ENCODE measurements at places on chromosomes 16 and 17.

- no peak for DNase-seq
Measured at GRCh38 chr16:1135459-1135825, 17.5 kb upstream of the CACNA1H start.

- no peak for DNase-seq
Measured at GRCh38 chr17:32882734-32883133, 5.8 kb upstream of the MYO1D start.

- no peak for DNase-seq
Measured at GRCh38 chr16:521381-522210, 5.9 kb upstream of the CAPN15 start.

GRCh38 chr16:254461-254860, 19.8 kb downstream of the FAM234A start:
- no peak for DNase-seq

GRCh38 chr16:3716831-3717234, 491 bp downstream of the TRAP1 start:
- DNase-seq, result peak; percentile 40

DNA sequence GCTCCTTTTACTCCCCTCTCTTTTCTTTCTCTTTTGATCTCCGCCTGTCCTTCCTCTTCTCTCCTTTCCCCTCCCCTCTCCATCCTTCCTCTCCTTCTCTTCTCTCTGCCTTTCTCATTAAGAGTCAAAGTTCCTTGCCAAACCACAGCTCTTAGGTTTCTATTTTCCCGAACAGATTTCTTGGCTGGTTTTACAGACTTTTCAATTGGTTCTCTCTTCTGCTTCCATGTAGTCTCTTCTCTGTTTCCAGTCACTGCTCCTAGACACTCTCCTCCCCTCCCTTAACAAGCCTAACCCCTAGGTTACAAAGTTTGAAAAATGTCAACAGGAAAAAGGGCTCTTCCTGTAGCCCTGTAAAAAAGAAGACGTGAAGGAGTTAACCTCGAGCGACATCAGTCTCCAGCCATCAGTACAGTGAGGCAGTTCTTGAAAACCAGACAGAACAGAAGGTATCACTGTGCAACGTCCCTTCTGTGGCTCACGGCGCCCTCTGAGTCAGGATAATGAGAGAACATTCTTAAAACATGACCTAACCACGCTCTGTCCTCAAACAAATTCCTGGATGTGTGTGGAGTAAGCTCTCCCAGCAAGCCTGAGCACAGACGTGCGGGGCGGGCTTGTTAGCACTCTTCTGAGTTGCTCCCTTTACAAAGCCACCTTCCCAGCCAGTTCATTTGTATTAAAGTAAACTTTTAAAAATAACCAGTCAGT, 11.6 kb upstream of the MARCHF10 start:
- DNase-seq, result peak; percentile 27

GRCh38 chr16:24955975-24956731, 59.0 kb downstream of the ARHGAP17 start:
- no peak for DNase-seq

DNA sequence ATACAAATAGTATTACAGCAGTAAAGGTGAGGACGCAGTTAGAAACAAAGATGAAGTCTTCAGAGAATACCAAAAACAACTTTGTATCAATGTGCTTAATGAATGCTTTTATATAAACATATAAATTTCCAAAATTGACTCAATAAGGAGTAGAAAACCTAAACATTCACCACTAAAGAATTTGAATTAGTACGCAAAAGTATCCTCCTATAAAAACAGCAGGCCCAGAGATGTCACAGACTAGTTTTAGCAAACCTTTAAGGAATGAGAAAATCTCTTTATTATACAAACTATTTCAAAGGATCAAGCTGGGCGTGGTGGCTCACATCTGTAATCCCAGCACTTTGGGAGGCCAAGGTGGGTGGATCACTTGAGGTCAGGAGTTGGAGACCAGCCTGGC, 86.2 kb downstream of the OR1D5 start:
- no peak for DNase-seq

- DNase-seq, result no peak
Measured at GRCh38 chr17:77579131-77579530, 379.4 kb upstream of the TNRC6C start.

Measured in HuH-7.5 (cell line).